H1 (cell line): ENCODE measurements at places on chromosomes 7 and 10. TPM values are rescaled to one million over a fixed set of nuclear protein-coding genes. Genes with fewer than 3 reads are reported as not detected.

DNA sequence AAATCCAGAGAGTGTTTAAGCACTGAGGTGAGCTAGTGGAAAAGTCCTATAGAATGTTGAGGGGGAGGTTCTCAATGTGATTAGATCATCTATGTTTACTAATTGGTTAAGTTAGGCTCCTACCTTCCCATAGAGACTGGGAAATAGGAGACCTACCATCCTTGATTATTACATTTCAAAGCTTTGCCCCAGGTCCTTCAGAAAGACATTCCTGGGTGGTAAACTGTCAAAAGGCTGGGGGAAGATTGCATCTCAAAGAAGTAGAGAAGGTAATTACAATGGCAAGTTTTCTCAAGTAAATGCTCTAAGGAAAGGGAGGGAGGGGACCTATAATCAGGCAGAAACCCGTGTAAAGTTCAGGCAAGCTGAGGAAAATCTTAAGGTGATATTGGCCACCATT, 247.8 kb upstream of the SMIM30 start:
- DNase-seq: no peak

DNA sequence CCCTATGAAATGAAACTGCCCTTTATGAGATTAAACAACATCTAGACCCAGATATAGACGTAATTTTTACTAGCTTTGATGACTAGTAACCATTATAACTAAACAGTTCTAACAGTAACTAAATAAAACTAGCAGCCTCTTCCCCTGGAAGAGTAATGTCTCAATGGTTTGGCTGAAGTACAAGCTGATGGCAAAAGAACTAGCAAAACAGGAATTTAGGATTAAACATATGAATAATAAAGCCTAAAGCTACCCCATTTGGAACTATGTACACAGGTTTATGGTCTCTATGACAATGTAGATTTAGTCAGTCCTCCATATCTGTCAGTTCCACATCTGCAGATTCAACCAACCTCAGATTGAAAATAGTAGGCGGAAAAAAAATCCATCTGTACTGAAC, 6.4 kb downstream of the DPY19L1 start:
- no peak for DNase-seq

DNA sequence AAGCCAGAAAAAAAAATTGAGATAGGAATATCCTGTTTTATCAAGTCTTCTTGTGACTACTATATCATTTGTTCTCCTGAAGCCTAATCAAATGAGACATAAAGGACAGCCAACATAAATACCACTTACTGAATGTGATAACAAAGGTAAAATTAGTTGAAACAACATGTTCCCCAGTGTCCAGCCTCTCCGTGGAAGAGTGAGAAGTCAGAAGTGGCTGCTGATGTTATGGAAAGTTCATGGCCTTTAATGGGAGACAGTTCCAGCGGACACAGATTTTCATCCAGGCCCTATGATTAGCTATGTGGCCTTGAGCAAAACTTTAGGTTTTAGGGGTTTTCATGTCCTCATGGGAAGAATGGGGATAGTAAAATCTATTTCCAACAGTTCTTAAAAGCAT, 724.3 kb downstream of the SUGCT start:
- no peak for DNase-seq

The PNLIPRP3 gene
- not detected in 2 replicates for total RNA-seq

The RPP30 gene
- total RNA-seq: 76.7 and 79.7 TPM in 2 replicates

The CDH23 gene
- total RNA-seq: 1.9 and 2.0 TPM in 2 replicates

GRCh38 chr10:132735923-132736391, 50.0 kb downstream of the NKX6-2 start:
- no peak for DNase-seq

DNA sequence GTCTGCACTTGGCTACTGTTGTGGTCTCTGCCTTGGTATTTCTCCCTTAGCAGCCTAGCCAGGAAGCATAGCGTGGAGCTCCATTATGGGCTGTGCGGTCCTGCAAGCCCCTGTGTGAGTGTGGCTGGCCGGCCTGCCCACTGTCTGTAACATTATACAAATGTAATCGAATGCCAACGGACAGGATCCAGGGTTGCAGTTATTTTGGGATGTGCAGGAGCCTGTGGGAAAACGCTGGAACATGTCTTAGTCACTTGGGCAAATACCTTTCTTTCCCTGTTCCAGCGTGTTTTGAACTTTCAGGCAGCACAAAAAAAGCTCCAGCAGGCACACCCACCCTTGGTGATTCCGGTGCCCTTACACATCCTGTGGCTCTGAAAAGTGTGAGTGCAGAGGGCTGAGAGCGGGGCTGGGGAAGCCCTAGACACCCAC, 29.5 kb downstream of the BAG3 start:
- DNase-seq: no peak

The EBLN1 gene
- not detected in 2 replicates for total RNA-seq

GRCh38 chr10:101763141-101763846, 12.6 kb downstream of the FGF8 start:
- DNase-seq: no peak

The STEAP4 gene
- total RNA-seq: 0.08 TPM in 1 of 2 replicates, not detected in the other
